ENCODE measurements at places on chromosomes 7 and 10.

- DNase-seq = no peak
These were observed 593.5 kb downstream of the NRG3 start for GRCh38 chr10:82468453-82468852.

GRCh38 chr10:75540981-75541380, 109.6 kb downstream of the LRMDA start:
- DNase-seq = no peak

- peak; percentile 64 for DNase-seq
These were observed 77.4 kb downstream of the PON1 start for GRCh38 chr7:95246831-95247370.

- no peak for DNase-seq
These were observed 39.4 kb upstream of the TARP start for GRCh38 chr7:38312821-38313220.

DNA sequence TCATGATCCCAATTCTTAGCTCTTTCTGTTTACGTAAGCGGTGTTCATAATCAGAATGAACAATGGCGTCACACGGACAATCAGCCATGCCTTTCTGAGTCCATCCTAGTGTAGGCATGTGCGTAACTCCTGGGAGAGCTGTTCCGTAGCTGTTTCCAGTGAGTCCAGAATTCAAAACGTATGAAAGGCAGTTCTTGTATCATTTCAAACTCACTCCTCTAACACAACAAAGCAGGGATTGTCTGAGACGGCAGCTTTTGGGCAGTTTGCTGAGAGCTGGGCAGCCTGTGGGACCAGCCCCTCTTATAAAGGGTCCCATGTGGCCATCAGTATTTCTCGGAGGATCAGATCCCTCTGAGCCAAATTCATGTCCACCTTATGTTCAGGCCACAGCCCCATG, 43.4 kb downstream of the PSPH start:
- no peak for DNase-seq

GRCh38 chr7:134472572-134473244, 13.8 kb upstream of the AKR1B1 start:
- no peak for DNase-seq

DNA sequence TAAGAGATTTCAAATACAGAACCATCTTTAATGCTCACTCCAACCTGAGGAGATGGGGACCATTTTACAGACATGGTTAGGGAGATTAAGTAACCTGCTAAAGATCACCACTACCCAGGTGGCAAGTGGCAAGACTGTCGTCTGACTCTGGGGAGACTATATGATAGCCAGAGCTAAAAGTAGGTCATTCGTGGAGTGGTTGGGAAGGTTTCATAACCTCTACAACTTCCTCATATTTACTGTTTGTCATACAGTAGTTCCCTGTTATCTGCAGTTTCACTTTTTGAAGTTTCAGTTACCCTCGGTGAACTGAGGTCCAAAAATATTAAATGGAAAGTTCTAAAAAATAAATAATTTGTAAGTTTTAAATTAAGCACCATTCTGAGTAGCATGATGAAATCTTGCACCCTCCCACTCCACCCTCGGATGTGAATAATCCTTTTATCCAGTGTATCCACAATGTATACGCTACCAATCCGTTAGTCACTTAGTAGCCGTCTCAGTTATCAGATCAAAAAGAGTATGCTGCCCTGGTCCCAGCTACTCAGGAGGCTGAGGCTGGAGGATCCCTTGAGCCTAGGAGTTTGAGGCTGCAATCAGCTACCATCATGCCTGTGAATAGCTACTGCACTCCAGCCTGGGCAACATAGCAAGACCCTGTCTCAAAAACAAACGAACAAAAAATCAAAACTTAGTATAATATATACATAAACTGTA, 14.9 kb upstream of the LGI1 start:
- no peak for DNase-seq

DNA sequence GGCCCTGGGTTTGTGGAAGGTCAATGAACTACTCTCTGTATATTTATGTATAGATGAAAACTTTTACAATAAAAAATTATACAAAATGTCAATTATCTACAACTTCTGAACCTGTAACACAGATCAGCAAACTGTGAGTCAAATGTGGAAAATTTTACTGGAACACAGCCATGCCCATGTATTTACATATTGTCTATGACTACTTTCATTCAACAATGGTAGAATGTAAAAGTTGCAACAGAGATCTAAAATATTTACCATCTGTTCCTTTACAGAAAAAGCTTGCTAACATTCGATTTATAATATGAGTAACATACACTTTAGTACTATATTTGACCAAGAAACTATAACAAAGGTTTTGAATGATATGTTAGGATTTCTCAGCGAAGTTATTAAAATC, 481.6 kb downstream of the PARD3 start:
- DNase-seq = no peak

DNA sequence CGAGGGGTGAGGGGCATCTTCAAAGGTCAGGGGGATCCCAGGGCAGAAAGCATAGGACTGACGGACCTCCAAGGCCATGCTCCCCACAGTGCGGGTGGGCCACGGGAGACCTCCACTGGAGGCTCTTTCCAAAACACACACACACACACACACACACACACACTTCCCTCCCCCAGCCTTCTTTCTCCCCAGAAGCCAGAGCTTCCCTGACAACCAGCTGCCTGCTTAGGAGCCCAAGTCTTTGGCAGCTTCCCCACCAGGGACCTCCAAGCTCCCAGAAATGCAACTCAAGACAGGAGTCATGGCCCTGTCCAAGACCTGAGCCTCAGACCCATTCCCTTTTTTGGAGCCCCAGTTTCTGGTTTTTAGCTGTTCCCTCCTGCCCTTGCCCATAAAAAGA, 710 bp upstream of the C10orf105 start:
- no peak for DNase-seq

All from ELF-1 (cell line).